ENCODE measurements at places on chromosomes 6 and 20.

GRCh38 chr6:72712910-72713309, 91.0 kb downstream of the KCNQ5 start:
- DNase-seq = no peak

DNA sequence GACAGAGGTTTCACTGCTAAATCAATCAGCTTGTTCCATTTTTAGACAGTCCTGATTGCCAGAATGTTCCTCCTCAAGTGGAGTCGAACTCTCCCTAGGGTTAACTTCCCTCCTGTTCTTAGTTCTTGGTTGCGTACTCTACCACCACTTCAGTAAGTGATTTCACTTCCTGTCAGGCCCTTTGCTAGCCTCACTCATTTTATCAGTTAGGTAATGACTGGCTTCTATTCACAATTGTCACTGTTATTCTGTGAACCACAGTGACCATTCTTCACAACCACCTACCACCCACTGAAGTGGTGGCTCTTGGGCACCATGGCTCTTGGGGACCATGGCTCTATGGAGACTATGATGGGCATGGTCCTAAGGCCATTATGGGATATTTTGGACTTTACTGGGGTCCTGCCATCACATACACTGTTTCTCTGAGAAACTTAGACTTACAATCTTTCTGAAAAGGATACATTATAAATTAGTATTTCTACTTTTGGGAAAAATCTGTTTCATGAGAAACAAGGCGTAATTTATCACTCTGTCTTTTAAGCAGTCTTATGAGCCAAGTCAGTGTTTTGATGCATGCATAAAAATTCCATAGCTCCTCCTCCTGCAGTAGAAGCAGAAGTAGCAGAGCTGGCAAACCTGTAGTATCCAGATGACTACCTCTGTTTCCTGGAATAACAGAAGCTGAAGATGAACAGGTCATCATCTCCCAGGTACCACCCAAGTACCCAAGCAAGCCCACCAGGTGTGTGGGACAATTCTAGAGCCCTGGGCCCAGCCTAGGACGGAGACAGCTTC, 66.3 kb downstream of the ATXN1 start:
- peak; percentile 22 for DNase-seq

DNA sequence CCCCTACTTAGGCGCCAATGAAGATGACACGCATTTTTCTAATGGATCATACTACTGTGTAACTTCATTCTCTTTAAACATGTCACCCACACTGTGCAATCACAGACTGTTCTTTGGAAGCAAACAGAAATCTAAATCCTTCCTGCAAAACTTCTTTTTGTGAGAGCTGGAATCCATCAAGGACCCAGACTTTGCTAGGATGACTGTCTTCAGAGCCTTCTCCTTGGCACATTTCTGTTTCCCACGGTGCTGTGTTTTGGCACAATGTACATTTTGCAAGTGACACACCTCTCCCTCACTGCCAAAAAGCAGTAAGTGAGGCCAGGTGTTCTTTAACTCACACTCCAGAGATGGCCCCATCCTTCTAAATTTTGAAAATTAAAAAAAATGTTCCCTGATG, 21.7 kb upstream of the TAGAP start:
- DNase-seq = no peak

DNA sequence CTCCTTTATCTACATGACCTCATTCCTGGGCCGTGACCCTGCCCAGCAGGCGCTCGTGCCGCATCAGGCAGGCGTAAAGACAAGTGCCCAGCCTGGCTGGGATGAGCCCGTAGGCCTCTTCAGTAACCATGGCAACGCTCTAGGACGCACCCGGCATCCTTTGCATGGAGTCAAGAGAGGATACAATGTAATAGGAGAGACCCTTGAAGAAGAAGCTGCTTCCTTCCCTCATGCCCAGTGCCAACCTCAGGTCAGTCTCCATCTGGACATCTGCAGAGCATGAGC, 5.0 kb upstream of the LSM14B start:
- DNase-seq = no peak

DNA sequence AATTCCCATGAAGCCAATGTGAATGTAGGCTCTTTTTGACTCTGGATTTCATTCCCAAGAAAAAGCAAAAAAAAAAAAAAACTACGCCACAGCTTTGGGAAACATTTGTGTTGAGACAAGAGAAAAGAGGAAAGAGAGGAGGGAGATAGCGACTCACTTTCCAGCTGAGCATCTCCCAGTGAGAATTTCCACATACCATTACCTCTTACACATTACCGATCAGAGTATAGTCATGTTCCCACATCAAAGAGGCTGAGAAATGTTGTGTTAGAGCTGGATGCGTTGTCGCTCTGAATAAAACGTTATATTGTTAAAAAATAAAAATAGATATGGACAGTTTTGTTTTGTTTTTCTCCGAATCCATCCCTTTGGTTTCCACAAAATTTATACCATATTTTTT, 1019.3 kb upstream of the ADGRB3 start:
- no peak for DNase-seq

GRCh38 chr6:101394936-101395335, 1.4 kb downstream of the GRIK2 start:
- DNase-seq = no peak

DNA sequence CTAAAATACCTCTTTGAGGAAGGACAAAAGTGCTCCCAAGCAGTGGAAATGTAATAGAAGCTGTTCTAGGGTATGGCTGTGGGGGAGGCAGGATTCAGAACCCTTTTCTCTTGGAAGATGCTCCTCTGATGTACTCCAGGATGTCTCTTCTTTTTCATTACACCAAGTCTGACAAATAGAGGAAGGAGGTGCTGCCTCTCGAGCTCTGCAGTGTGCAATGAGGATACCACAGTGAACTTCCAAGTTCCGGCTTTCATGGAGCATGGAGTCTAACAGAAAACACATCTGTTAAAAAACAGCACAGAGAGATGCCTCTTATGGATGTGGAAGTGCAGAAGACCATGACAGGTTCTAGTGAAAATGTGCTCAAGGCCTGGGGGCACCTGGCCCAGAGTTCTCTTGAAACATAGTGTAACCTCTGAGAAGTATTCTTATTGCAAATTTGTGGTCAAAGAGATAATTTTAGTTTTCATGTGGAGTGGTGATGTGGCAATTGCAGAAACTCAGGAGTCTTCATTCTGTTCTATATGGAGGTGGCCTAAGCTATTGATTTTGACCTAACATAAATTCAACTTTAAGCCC, 362.0 kb upstream of the CITED2 start:
- DNase-seq = no peak

GRCh38 chr6:101517632-101518031, 124.1 kb downstream of the GRIK2 start:
- DNase-seq = no peak

DNA sequence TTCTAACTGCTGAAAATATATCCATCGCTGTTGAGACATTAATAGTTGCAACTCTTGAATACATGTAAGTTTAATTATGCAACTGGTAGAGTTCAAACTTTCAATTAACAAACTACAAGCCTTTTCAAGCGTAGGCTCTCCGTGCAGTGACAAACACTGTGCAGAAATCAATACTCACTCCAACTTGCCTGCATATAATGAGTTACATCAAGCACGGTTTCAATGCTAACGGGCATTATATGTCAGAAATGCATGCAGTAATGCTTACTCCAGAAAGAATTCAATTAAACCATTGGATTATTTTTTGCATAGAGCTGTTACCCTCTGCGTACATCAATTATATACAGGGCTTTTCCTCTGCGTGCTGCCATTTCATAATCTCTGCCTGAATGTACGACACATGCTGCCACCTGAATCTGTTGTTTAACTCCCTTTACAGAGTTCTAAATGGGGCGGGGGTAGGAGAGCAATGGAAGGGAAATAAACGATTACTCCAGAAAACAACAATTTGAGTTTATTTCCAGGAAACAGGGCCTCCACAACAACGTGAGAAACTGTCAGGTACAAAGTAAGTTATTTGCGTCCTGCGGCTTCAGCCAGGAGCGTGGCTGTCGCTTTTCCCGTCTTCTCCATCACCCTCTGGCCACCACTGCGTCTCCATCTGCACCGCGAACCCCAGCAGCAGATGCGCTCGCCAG, 1.8 kb downstream of the PTPRK start:
- no peak for DNase-seq

- DNase-seq = no peak
Observed at GRCh38 chr20:47971058-47971791, 185.9 kb upstream of the SULF2 start.

GRCh38 chr6:1789092-1789491, 179.4 kb downstream of the FOXC1 start:
- no peak for DNase-seq

Measured in NK-92 treated with Interleukin-12 subunit alpha and Interleukin-12 subunit beta, amount 100 ng/mL, for 24 hours (cell line).